ENCODE measurements at places on chromosomes 16 and 17.

GRCh38 chr16:35725949-35726348, 2266.5 kb downstream of the TP53TG3F start:
- no peak for DNase-seq

DNA sequence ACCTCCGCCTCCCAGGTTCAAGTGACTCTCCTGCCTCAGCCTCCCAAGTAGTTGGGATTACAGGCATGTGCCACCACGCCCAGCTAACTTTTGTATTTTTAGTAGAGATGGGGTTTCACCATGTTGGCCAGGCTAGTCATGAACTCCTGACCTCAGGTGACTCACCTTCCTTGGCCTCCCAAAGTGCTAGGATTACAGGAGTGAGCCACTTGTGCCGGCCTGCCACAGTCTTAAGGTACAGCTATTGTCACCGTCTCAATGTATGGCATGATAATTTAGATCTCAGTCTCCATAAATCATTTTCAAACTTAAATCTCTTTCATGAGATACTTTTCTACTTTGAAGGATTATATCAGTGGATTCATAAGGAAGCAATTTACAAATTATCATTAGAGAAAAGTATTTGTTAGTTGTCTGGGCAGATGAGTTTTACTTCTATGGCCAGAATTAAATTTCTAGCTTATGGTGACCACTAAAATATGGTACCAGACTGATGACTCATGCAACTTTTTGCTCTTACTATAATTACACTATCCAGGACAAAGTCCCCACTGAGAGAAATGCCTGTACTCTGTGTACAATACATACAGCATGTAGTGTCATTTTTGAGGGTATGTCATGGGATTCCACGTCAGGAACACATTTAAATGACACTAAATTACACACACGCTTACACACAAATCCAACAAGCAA, 1230.3 kb upstream of the GOT2 start:
- no peak for DNase-seq

GRCh38 chr16:66596986-66597848, 7.3 kb upstream of the CMTM3 start:
- DNase-seq, result no peak

DNA sequence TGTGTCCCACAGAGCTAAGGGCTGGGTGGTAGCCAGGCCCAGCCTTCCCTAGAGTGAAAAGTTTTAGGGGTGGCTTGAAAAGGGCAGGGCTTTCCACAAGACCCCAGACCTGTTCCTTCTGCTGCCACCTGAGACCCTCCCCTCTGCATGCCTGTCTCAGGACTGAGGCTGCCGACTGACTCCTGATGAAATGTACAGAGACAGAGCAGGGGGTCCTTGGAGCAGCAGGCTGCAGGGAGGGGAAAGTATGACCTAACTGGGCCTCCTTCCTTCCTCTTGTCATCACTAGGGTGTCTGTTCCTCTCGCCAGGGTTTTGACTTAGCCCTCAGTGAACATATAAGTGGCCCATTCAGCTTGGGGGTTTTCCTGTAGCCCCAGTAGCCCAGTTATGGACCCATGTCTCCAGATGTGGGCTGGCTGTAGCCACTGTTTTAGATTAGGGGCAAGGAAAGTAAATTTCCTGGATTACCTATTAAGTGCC, 14.9 kb upstream of the NFATC3 start:
- DNase-seq, result no peak

DNA sequence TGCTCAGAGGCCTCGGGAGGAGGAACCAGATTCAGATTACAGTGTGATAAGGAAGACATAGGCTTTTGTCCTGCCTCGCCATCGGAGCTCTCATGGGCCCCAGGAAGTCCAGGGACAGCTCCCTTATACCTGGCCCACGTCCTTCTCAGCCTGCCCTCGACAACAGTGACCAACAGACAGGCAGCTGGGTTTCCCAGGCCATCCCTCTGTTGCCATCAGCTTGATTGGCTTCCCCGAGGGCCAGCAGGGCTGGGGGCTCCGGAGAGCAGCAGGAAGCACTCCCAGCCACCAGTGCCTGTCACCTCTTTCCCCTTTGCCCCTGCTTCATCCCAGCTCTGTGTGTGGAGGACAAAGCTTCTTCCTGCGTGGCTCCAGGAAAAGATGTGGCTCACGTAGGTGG, 17.6 kb downstream of the CD300A start:
- DNase-seq, result no peak

DNA sequence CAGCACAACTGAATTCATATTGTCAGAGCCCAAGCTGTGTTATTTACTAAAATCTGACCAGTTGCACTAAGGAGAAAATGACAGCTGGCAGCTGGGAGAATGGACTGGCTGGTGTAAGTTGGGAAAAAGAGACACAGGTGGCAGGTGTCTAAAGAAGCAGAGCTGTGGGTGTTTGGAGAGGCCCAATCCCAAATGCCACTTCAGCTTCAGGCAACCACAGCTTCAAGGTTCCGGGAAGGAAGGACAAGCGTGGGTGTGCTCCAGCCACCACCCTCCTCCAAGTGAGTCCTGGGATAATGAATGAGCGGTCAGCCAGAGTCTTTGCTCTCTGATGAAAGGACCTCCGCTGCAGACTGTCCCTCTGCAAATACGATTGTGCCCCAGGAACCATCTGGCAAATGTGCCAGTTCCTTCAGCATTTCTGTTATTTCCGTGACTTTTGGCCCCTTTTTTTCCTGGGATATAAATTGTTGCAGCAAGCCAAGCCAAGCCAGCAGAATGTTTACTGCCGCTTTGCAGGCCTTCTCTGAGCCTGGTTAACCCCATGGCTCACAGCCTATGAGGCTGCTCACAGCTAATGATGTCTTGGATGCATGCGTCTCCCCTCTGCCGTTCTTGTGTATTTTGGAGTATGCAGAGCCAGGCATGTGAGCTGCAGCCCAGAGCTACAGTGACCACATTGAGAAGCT, 9.5 kb upstream of the RHBDL3 start:
- no peak for DNase-seq

DNA sequence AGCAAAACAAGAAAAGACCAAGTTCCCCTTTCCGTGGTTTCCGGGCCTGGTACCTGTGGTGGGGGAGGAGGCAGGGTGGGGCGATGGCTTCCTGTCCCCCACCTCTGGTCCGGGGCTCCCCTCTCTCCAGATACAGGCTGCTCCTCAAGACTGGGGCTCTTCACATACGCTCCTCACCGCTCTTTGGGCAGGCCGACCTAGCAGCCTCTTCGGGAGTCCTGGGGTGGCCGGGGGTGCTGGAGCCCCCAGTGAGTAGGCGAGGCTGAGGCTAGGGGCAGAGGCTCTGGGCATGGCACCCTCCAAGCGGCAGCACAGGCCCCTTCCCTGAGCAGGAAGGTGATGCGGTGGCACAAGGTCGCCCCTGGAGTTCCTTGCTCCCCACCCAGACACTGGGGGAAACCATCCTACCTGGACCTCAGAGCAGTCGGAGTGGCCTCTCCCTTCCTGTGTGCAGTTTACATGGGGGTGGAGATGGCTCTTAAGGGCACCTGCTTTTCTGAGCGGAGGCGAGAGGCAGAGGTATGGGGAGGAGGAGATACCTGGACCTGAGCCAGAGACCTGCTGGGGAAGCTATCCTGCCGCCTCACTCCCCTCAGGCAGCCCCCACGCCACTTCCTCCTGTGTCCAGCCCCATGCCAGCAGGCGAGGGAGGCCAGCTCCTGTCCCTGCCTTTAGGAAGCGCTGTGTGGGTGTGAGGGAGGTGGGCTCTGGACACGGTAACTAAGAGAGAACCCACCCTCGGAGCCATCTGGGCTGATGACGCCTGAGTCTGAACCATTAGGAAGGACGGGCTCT, 891 bp downstream of the CORO1A start:
- DNase-seq, result peak; percentile 30

DNA sequence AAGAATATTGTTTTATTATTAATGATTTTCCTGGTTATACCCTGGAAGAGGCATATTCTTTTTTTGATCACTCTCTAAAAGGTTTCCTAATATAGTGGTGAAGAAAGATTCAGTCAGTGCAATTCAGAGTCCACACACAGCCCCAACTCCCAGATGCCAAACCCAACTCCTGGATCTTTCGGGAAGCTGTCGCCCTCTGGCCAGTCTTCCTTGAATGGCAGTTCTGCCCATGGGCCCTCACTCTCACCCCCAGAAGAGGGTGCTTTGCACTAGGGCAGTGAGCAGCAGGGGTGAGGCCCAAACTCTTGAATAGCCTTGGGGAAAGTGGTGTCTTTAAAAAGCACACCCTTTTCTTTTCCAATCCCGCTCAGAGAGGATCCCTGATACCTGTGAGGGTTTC, 11.0 kb downstream of the KRT32 start:
- DNase-seq, result no peak

DNA sequence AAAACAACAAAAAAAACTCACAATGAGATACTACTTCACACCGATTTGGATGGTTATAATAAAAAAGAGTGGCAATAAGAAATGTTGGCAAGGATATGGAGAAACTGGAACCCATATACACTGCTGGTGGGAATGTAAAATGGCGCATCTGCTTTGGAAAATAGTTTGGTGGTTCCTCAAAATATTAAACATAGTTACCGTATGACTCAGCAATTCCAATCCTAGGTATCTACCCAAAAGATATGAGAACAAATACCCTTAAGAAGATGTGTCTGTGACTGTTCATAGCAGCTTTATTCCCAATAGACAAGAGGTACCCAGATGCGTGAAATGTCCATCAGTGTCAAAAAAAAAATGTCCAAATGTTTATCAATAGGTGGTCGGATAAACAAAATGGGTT, 7.2 kb downstream of the CPPED1 start:
- no peak for DNase-seq

- DNase-seq, result no peak
These were observed 32.5 kb upstream of the RAI1 start for GRCh38 chr17:17648762-17649161.

DNA sequence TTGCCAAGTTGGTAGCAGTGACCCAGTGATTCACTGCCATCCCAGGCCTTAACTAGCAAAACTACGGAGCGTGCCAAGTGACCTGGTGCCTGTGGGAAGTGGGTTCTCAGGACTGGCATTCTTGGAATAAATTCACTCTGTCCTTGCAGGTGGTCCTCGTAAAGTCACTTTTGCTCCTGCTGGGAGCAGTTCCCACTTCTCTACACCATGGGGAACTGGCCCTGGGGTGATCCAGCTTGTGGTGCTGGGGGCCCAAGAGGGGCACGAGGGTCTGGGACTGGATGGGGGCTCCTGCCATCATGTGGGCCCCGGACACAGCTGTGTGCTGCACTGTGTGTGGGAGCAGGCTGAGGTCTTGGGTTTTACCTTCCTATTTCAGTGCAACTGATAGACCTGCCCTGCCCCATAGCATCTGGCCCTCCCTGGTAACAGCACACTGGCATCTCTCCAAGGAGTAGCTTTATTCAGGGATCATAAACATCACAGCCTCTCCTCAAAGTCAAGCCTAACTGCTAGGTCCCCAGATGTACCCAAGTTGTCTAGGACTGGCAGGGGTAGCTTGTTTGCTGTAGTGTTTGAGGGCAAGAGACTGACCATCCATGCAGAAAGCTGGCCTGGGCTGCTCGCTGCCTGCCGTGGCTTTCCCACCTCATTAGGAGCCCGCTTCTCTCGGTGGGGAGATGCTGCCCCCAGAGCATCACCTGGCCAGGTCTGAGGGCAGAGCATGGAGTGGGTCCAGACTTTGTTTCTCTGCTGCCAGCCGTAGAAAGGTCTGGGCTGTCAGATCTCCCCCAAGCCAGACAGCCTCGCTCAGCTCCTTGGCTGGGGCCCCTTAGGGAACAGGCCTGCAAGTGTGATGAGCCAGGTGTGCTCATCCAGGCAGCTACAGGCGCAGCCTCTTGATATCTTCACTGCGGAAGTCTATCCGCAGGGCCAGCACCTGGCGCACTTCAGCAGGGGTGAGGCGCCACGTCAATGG, 26.0 kb downstream of the FCSK start:
- DNase-seq, result peak; percentile 62

DNA sequence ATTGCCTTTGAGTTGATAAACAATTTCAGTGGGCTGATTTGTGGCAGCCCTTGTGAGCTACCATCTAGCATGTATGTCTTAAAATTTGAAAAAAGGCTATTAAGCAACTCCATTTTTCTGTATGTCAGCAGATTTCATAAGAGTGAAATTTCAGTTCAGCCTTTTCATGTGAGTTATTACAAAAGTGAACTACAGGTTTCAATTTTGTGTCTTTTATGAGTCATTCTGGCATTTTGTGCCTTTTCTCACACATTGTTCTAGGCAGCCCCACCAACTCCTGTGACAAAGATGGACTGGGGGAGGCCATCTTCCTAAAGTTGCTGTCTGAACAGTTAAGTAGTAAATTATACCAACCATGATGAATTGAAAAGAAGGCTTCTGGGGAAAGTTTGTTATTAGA, 52.1 kb downstream of the USP10 start:
- DNase-seq, result no peak

GRCh38 chr17:77231076-77231871, 90.5 kb downstream of the SEC14L1 start:
- DNase-seq, result no peak
